ENCODE measurements at places on chromosomes 6 and 20.

GRCh38 chr20:62550087-62550632, 74.4 kb upstream of the GATA5 start:
- DNase-seq = no peak

- no peak for DNase-seq
Measured at GRCh38 chr6:74369556-74369993, 673.6 kb downstream of the CD109 start.

DNA sequence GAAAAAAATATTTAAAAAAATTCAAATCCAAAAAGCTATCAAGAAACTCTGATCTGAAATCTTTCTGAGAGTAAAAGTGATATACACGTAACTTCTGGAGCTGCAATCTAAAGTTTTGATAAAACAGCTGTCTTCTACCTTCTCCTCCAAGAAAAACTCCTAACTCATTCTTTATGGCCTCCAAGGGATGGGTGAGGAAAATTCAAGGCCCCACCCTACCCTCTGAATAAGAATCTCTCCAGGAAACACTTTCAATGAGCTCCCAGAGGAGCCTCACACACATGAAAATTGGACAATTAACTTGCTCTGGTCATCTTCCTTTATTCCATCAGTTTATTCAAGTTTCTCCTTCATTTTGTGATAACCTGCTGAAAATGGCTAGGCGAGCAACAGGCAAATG, 93.4 kb downstream of the FNDC1 start:
- no peak for DNase-seq

DNA sequence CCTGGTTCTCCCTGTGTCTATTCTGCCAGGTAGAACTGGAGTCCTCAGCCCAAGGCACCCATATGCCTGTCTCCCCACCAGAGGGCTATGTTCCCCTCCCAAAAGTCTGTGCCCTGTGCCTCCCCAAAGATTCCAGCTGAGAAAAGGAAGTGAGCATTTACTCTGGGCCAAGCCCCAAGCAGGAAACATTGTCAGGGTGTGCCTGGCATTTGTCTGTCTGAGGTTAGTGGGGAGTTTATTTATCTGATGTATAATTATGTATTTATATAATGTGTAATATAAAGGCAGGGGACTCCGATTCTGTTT, 5.6 kb downstream of the GDF5 start:
- no peak for DNase-seq

GRCh38 chr6:158752613-158753012, 66.6 kb downstream of the EZR start:
- DNase-seq = peak; percentile 5

DNA sequence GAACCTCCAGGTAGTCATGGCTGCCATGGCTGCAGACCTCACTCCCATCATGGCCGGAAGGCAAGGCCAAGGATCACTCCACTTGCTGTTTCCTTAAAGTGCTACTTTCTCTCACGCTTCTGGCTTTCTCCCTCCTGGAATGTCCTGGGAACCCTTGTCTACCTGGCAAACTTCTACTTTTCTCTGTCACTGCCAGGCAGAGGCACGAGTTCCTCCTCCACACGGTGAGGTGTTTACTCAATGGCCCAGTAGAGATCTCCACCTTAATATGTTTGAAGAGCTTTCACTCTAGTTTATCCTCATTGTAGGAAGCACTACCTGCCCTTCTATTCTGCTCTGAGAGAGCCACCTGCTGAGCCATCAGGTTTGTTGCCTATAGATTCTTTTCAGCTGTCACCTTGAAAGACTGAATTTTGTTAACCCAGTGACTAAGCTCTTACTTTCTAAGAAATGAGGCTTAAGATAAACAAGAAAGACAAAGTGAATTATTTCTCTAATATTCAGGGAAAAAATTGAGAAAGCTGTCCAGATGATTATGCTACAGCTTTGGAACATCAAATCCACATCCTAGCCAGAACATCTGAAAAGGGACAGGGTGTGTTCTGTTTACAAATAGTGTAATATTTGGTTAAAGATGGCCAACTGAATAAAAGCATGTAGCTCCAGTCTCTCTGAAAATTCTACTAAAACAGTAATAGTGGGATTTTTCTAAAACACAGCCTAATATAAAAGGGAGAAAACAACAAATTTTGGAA, 54.9 kb downstream of the PLAGL1 start:
- DNase-seq = no peak

- no peak for DNase-seq
Measured at GRCh38 chr6:109484122-109484521, 1.1 kb upstream of the ZBTB24 start.

DNA sequence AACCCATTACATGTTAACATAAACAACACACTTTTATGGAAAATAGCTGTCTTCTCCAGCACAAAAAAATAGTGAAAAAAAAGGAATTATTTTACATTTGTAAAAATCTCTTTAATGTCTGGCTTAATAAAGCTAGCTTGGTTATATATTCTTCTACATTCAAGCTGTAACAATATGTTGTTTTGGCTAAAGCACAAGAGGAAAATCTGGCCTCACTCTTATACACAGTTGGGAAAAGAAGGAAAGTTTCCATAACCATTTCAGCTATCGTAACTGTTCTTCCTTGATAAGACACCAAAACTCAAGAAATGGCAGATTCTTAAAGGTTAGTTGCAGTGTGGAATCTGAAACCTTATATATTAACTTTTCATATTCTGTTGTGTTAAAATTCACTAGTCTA, 7.6 kb downstream of the HLA-DOB start:
- DNase-seq = no peak

GRCh38 chr6:42744351-42744893, 1.5 kb downstream of the TBCC start:
- no peak for DNase-seq

- DNase-seq = peak; percentile 93
Measured at GRCh38 chr20:63553251-63553932, 567 bp upstream of the FNDC11 start.

DNA sequence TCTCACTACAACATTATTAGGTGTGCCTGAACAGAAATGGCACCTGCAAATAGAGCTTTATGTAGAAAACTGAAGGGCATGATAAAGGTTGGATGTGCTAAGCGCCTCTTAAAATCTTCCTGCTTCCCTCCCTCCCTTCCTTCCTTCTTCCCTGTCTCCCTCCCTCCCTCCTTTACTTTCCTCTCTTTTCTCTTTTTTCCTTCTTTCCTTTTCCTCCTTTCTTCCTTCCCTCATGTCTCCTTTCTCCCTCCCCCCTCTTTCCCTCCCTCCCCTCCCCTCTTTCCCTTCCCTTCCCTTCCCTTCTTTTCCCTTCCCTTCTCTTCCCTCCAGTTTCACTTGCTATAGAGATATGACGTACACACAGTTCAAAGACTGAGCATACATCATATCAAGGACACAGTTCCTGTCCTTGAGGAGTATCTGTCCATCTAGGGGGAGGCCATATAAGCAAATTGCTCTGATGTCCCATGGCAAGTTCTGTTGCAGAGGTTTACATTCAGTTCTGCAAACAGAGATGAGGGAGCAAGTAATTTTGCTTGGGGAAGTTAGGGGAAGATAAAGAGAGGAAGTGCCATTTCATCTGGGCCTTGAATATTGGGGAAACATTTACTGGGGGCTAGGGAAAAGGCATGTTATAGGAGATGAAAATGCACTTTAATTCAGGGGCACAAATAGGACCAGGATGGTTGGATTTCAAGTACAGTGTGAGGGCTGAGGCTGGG, 79.0 kb upstream of the EEF1E1 start:
- DNase-seq = no peak

GRCh38 chr6:10268611-10269310, 146.1 kb downstream of the TFAP2A start:
- no peak for DNase-seq

GRCh38 chr6:92757925-92758324, 661.4 kb downstream of the EPHA7 start:
- no peak for DNase-seq

DNA sequence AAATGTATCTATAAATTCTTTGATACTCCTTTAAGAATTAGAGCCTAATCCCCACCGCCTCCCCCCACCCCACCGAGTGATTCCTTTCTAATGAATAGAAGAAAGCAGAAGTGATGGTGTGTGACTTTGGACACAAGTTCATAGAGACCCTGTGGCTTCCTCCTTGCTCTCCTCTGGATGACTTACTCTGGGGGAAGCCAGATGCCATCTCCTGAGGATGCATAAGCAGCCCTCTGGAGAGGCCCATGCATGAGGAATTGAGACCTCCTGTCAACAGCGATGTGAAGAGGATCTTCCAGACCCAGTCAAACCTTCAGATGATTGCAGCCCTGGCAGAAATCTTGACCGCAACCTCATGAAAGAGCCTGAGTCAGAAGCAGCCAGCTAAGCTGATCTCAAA, 21.1 kb downstream of the AHCY start:
- DNase-seq = no peak

DNA sequence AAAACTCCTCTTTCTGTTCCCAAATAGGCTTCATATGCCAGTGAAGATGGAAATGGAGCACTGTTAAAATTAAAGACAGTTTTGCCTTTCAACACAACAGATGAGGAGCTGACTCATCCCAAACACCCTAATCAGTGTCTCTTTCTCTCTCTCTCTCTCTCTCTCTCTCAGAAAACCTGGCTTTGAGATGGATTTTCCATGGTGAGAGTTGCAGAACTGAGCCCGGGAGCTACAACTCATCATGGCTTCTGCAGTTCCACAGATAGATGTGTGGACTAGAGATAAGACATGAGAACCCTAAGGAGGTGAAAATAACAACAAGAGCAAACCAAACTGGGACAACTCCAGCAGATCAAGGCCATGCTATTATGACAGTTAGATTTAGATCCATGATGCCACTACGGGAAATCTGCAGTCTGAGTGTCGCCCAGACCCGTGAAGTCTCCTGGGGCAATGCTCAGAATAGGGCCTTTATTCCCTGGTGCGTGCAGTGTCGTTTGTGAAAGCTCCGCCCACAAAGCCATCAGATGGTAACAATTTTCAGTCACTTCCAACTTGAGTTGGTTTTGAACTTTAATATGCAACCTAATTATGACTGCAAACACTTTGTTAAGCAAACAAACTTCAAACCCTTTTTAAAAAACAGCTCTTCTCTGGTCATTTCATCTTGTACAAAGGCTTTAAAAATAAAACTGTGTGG, 338.2 kb upstream of the PREP start:
- DNase-seq = no peak

DNA sequence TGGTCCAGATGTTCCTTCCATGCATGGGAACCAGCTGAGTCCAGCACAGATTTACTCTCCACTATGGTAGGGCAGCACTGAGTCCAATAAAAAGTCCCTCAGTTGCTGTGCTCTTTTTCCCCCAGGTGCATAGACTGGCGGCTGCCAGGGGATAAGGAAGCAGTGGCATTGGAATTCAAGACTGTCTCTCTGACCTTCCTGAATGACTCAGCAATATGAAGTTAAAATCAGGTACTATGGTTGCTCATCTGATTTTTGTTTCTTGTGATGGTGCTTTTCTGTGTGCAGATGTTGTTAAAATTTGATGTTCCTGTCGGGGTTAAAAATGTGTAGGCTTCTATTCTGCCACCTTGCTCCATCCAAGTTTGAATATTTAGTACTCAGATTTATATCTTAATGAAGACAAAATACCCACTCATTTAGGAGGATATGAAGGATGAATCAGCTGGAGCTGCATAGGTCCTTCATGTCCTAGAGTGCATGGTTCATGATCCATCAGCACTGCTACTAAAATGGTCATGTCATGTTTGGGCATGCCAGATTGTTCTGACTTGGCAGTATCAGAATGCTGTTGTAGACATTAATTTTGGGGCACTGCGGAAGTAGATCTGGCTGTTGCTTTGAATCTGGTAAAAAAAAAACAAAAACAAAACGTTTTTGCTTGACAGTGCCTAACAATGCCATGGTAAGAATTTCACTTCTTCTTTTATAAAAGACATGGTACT, 321.2 kb upstream of the MAP3K7 start:
- no peak for DNase-seq

- no peak for DNase-seq
Measured at GRCh38 chr6:126300735-126301134, 39.2 kb upstream of the CENPW start.

DNA sequence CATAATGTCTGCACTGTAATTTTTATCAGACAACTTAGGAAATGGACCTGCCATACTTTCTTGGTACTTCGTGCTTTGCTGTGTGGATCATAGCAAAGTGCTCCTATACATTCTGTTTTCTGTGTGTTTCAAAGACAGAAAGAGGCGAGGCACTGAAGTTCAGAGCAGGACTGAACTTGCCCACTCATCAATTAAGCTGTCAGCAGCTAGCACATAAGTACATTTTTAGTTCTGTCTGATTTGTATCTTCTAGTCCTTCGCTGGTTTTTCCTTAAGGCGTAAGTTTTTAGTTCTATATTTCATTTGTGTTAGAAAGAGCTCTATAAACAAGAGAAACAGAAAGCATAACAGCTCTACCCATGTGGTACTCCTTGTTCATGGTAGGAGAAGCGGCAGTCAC, 42.1 kb downstream of the MAP3K4 start:
- DNase-seq = no peak

DNA sequence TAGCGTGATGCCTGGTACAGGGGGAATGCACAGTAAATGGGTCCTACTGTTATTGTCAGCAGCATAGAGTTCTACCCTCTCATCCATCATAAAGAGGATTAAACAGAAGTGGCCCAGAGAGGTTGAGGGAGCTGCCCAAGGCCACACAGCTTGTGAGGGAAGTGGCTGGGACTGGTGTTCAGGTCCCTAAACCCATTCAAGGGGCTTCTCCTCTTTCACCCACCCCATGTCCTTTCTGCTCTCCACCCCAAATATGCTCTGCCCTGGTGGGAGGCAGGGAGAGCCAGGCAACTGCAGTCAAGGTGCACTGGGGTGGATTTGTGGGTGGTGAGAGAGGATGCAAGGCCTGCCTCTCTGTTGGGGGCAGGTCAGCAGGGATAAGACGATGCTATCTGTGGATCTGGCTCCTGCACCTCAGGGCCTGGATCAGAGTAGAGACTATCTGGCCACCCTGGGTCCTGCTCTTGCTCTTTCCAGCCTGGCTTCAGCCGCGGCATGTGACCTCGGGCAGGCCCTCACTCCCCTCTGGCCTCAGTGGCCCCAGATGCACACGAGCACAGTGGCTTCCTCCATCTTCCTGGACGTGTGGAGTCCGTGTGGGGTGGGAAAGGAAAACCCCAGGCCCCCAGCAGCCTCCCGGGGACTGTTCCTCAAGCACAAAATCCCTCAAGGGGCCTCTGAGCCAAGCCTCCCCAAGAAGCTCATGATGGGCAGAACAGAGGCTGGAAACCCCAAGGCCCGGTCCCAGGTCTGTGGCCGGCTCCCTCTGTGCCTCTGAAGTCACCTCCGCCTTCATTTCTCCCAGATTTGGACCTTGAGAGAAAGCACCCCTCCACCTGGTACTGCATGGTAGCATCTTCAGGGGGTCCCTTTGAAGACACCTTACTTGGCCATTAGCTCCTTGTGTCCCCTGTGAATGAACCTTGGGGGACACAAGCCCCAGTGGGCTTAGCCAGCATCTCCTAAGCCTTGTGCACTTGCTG, 3.4 kb upstream of the BPIFB6 start:
- no peak for DNase-seq

All from CD4-positive, alpha-beta T cell treated with Interleukin-17A for 1 hour (primary cell).